ENCODE measurements at places on chromosomes 12 and 14.

- peak; percentile 10 for DNase-seq
These were observed 41.3 kb downstream of the MED13L start for GRCh38 chr12:116236148-116236731.

DNA sequence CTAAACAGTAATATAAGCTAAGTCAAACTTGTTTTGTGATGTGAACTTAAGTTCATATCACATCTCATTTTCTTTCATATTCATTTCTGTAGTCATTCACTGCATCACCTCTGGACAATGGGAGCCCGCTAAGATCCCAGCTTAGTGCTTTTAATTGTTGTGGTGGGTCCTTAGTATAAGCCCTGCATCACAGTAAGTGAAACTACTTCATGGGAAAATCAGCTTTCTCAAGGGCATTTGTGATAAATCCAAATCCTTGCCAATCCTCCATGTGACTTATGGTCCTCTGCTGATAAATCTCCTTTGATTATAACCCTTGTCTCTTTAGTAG is 98.3 kb downstream of the PLEKHA5 start:
- no peak for DNase-seq

DNA sequence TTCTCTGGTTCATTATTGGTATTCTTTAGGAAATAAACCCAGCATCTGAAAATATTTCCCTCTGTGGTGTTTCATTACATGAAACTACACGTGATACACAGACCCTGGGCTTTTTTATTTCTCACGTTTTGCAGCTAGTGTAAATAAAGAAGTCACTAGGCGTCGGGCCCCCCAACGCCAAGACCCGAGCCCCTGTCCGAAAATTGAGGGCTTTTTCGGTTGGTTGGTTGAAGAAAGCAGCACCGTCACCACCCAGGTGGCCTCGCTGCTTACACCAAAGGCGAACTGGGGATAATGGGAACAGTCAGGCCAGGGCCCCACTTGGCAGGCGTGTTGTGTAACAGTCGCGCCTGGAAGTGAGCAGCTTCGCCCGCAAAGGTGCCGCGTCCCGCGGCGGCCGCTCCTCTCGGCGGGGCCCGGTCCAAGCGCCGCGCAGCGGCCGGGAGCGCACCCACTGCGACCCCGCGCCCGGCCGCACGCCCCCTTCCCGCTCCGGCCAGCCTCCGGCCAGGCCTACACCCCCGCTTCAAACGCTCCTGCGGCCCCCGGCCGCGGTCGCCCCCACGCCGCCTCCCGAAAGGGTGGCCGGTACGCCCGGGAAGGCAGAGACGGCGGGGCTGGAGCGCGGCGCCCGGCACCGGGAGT is 1.2 kb downstream of the DUSP16 start:
- peak; percentile 74 for DNase-seq

DNA sequence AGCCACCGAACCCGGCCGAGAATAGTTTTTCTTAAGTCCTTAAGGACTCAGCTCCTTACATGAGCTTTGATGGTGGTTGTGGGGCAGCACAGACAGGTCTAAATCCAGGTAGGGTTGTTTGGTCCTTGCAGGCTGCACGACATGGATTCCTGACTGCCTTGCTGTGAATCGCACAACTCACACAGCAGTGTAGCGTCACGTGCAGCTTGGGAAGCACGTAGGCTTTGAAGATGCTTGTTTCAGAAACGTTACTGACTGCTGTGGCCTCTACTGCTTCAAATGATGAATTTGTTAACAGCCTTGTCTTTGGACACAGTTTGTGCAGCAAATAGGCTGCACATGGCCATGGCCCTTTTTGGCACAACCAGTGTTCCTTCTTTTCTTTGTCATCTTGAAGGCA is 29.9 kb downstream of the ZBTB42 start:
- no peak for DNase-seq

GRCh38 chr12:56299853-56300643 is at the start of gene CS:
Gene CS (minus strand): TSS chr12:56300330. CDS start chr12:56300201, 129 bp downstream.
- DNase-seq = peak; percentile 96

GRCh38 chr14:61322799-61323290 is 1.5 kb downstream of the PRKCH start:
- no peak for DNase-seq
